ENCODE measurements at places on chromosomes 4 and X.

- DNase-seq = no peak
Observed at GRCh38 chr4:48252313-48252712, 17.3 kb downstream of the TEC start.

DNA sequence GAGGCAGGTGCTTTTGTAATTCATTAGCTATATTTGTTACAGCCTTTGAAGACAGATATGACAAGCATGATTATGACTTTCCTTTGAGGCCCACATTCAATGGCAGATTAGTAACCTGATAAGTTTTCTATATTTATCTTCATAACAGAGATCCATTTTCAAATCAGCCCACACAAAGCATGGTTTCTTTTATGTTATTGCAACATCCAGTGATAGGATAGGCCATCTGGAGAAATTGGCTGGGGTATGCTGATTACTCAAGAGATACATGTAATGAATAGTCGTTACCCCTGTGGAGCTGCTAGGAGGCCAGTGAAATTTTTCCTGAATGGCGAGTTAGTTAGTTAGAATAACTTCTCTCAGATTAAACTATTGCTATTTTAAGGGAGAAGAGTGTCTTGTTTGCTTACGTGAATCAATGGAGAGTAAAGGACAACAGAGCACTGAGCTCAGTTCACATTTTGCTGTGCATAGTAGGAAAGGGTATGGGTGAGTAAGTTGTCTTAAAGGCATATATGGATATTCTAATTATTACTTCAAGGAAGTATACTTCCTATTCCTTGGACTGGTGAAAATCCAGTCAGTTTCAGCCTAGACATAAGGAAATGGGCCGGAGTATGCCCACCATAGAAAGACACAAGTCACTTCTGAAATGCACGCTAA, 79.2 kb upstream of the DKK2 start:
- no peak for DNase-seq

DNA sequence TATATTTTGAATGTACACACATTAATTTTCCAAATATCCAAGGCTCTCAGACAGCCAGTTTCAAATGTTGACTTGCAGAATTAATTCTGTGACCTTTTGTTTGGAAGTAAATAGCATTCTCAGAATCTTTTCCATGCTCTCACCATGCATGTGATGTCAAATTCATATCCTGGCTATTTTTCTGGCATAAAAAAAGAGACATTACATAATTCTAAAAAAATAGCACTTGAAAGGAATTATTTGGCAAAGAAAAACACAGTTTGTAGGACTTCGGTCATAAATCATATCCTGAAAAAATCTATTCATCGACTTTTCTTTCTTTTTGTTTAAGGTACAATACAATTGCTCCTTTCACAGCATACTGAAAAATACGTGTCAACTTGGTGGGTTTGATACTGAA, 111.2 kb downstream of the GLRA3 start:
- DNase-seq = no peak

- DNase-seq = no peak
Observed at GRCh38 chr4:52052475-52052780, 1.3 kb downstream of the SPATA18 start.

DNA sequence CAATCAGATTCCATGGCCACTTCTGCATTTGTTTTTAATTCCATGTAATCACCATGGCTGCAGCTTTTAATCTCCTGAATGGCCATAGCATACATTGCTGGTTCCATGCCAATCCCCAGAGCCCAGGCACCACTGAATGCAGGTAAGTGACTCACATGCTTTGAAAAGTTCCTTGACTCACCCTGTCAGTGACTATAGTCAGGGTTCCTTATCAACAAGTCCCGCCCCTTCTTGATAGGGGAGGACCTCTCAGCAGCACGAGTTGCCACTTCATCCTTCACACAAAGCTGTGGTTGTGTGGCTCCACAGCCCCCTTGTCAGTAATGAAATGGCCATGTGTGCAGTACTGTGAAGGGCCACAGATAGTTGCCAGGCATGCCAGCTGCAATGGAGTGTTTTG, 516.6 kb downstream of the PPARGC1A start:
- DNase-seq = peak; percentile 14

- DNase-seq = no peak
Observed at GRCh38 chr4:139501927-139502899, 48.3 kb downstream of the RAB33B start.

GRCh38 chrX:86028681-86029080, 18.7 kb downstream of the CHM start:
- no peak for DNase-seq

GRCh38 chr4:15765910-15766697, 12.0 kb upstream of the CD38 start:
- no peak for DNase-seq

DNA sequence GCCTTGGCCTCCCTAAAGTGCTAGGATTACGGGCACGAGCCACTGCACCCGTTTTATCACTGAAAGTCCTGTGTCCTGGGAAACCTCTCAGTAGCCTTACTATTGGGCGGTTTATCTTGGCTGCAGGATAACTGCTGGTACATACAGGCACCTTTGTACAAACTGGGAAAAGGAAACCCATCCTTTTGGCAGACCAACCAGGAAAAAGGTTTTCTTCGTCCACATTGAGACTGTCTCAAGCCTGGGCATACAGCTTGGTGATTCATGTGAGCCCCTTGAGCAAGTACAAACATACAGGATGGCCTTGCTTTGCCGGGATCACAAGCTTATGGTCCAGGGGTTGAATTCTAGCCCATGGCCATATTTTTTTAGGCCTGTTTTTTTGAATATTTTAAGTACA, 32.8 kb downstream of the RWDD4 start:
- no peak for DNase-seq

DNA sequence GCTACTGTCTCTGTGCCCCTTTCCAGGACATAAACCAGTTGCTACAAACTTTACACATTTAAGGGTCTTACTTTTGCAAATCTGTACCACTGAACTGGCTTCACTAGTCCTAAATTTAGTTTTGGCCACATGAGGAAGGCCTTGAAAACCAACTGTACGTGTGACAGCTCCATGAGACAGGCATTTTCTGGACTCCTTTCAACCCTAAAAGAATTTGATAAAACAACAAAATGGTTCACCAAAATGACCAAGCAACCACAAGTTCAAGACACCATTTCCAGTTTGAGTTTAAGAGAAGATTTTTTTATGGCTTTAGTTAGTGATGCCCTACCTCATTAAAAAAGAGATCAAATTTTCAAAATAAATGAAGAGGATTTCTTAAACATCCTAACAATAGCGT, 246.4 kb downstream of the ZNF674 start:
- DNase-seq = no peak

DNA sequence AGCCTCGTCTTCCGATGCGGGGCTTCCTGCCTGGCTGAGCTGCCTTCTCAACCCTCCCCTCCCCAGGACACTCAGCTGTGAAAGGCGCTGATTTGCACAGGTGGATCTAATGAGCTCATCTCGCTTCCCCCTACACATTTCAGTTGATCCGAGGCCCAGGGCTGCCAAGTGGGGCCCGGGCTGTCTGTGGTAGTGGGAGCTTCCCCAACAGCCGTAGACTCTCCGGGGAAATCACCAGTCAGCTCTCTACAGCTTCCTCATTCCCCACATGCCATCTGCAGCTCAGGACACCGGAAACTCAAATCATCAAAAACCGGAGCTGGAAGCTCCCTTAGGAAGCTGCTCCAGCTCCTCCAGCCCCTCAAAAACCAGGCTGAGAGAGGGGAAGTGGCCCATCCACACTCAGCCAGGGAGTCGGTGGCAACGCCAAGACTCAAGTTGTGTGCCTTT, 56.2 kb downstream of the SMIM20 start:
- peak; percentile 60 for DNase-seq

GRCh38 chr4:188682321-188682720, 543.1 kb downstream of the TRIML1 start:
- DNase-seq = no peak

GRCh38 chrX:134258202-134258601, 21.2 kb downstream of the CCDC160 start:
- no peak for DNase-seq

DNA sequence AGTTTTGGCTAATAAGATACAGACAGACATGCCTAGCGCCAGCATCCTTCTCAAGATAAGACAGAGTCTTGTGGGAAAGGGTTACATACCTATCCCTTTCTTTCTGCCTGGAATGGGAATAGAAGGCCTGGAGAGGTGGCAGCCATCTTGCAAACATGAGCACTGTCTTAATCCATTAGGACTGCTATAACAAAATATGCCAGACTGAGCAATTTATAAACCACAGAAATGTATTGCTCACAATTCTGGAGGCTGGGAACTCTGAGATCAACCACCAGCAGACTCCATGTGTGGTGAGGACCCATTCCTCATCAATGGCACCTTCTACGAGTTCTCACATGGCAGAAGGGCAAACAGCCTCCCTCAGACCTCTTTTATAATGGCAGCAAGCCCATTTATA, 26.5 kb upstream of the NEIL3 start:
- DNase-seq = no peak

DNA sequence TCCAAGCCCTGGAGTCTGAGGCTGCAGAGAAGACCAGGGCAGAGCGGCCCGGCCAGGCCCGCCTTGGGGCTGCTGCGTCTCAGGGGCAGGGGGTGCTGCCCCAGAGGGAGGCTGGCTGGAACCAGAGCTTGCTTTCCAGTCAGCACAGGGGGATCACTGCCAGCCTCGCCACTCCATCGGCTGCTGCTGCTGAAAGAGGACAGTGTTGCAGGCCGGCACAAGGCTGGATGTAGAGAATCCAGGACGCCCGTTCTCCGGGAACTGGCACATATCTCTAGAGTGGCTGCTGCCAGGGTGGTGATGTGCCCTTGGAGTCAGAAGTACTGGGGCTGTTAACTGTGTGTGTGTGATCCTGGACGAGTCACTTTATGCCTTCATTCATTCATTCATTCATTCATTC, 31.9 kb upstream of the SORCS2 start:
- DNase-seq = no peak

DNA sequence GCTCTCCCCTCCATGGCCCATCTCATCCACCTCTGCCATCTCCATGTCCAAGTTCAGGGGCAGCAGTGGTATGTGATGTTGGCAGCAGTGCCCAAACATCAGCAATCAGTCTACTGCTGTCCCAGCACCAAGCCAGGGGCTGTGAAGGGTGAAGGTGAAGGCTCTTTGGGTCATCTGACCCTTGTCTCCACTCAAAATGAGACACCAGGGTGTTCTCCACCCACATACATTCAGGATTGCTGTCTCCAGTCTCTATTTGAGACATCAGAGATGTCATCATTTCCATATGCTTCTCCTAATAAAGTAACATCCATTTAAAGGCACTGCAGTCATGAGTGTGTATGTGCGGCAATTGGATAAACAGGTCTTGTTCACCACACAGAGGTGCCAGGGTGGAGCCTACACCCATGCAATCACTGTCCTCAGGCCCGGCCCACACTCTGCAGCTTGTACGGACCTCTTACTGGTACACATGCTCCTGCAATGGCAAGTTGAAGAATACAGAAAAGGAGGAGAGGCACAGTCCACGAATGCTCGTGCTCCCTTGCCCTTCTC, 22.2 kb downstream of the MAML3 start:
- no peak for DNase-seq

- DNase-seq = no peak
Observed at GRCh38 chr4:56326363-56326762, 60.9 kb downstream of the AASDH start.
